DND-41 (cell line): ENCODE measurements at places on chromosomes 7 and 10.

- no peaks in the 10 kb centered on the region for H3K27me3 ChIP-seq
- no peaks in the 10 kb centered on the region for H3K4me1 ChIP-seq
- no peak for DNase-seq
- H3K36me3 ChIP-seq: peaks cover 31% of the 10 kb centered on the region
- no peak overlapping the region for H3K4me3 ChIP-seq
Observed at GRCh38 chr10:109862041-109862440, 61.3 kb downstream of the XPNPEP1 start.

DNA sequence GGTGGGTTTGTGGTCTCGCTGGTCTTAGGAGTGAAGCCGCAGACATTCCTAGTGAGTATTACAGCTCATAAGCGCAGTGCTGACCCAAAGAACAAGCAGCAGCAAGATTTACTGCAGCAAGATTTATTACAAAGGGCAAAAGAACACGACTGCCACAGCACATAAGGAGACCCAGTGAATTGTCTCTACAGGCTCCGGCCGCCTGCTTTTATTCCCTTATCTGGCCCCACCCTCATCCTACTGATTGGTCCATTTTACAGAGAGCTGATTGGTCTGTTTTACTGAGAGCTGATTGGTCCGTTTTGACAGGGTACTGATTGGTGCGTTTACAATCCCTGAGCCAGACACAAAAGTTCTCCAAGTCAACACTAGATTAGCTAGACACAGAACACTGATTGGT is 82.1 kb downstream of the VIPR2 start:
- no peaks in the 10 kb centered on the region for H3K4me1 ChIP-seq
- H3K4me3 ChIP-seq: no peak overlapping the region
- H3K27ac ChIP-seq: no peak overlapping the region; the same call in 1 of the 2 replicates
- DNase-seq: peak; percentile 4
- peaks cover 52% of the 10 kb centered on the region for H3K36me3 ChIP-seq

DNA sequence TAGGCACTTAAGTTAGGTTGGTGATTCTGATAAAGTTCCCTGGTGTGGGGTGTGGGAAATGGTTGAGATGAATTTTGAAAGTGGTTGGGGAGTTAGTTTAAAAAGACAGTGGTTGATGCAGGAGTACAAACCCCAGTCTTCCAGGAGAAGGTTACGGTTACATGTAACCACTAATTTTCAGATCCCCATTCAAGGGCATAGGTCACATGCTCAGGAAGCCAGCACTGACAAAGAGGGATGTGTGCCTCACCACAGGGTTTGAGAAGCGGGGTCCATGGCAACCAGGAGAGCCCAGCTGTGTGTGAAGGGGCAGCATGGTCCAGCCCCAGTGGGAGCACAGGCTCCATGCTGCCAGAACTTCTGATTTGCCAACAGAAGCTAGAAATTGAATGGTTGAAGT is 144.2 kb downstream of the MDFIC start:
- DNase-seq: peak; percentile 32
- peak overlapping the region; percentile 21; the same call in 1 of the 2 replicates for H3K27ac ChIP-seq
- no peak overlapping the region for H3K4me3 ChIP-seq
- no peaks in the 10 kb centered on the region for H3K36me3 ChIP-seq
- H3K4me1 ChIP-seq: peaks cover 11% of the 10 kb centered on the region

- peaks cover 33% of the 10 kb centered on the region for H3K27me3 ChIP-seq
- H3K27ac ChIP-seq: no peak overlapping the region
- DNase-seq: no peak
- no peak overlapping the region for H3K4me3 ChIP-seq
Observed at GRCh38 chr10:99656199-99657064, 2.9 kb upstream of the ENTPD7 start.

- no peak overlapping the region; the same call in 1 of the 2 replicates for H3K27ac ChIP-seq
- H3K36me3 ChIP-seq: no peaks in the 10 kb centered on the region
- peaks cover 21% of the 10 kb centered on the region for H3K4me1 ChIP-seq
Observed at GRCh38 chr10:88986549-88987242, 3.9 kb upstream of the FAS start.

- peaks cover under 1% of the 10 kb centered on the region for H3K4me1 ChIP-seq
- 0 out of 2 replicates have a peak, but pooled peaks cover 6% of the 10 kb centered on the region for H3K36me3 ChIP-seq
- DNase-seq: no peak
- no peak overlapping the region for H3K4me3 ChIP-seq
- no peak overlapping the region for H3K27ac ChIP-seq
Observed at GRCh38 chr7:2753148-2753547, 65.1 kb downstream of the AMZ1 start.

GRCh38 chr10:115963848-115964247 is 309.2 kb downstream of the GFRA1 start:
- H3K27ac ChIP-seq: no peak overlapping the region
- DNase-seq: no peak
- H3K4me3 ChIP-seq: no peak overlapping the region

DNA sequence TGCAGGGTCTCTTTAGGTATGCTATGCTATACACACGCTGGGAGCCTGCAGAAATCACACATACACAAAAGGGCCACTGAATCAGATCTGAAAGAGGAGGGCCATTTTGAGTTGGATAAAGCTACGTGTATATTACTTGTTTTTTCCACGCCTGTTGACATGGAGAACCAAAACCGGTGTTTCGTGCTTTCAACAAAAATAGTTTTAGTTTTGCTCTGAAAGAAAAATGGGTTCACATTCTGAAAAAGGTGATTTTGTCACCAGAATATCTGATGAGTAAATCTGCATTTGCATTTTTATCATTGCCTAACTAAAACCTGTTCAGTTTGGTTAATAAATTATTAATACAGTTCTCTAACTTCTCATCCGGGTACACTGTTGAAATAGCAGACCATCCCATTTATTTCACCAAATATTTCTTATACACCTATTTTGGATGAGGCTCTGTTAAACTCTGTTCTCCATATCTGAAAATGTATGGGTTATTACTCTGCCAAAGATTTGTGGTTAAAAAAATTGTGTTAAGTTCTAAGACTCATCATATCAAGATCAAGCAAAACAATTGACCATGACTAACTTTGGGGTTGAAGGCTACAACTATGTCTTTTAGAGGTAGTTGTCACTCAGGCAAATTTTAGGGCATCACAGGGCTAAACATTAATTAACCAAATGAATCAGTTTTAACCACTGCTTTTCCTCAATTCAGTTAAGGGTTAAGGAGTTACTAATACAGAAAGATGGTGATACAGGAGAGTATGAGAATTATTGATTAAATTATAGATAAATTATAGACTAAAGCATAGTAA is 101.2 kb upstream of the RPA3 start:
- no peaks in the 10 kb centered on the region for H3K27me3 ChIP-seq
- no peak for DNase-seq
- no peaks in the 10 kb centered on the region for H3K36me3 ChIP-seq
- no peak overlapping the region for H3K27ac ChIP-seq
- no peak overlapping the region for H3K4me3 ChIP-seq

GRCh38 chr7:33578881-33579672 is 326.3 kb upstream of the BMPER start:
- no peaks in the 10 kb centered on the region for H3K27me3 ChIP-seq
- no peak for DNase-seq
- H3K4me1 ChIP-seq: no peaks in the 10 kb centered on the region
- no peaks in the 10 kb centered on the region for H3K36me3 ChIP-seq
- no peak overlapping the region for H3K4me3 ChIP-seq

GRCh38 chr10:131350660-131351059 is 39.1 kb upstream of the TCERG1L start:
- no peaks in the 10 kb centered on the region for H3K27me3 ChIP-seq
- no peak overlapping the region for H3K27ac ChIP-seq
- no peak overlapping the region for H3K4me3 ChIP-seq
- no peak for DNase-seq
- no peaks in the 10 kb centered on the region for H3K4me1 ChIP-seq

- H3K4me1 ChIP-seq: no peaks in the 10 kb centered on the region
- peaks cover 12% of the 10 kb centered on the region for H3K27me3 ChIP-seq
- no peak overlapping the region for H3K4me3 ChIP-seq
- no peak for DNase-seq
- no peaks in the 10 kb centered on the region for H3K36me3 ChIP-seq
Observed at GRCh38 chr10:30577048-30577447, 52.5 kb downstream of the LYZL2 start.

DNA sequence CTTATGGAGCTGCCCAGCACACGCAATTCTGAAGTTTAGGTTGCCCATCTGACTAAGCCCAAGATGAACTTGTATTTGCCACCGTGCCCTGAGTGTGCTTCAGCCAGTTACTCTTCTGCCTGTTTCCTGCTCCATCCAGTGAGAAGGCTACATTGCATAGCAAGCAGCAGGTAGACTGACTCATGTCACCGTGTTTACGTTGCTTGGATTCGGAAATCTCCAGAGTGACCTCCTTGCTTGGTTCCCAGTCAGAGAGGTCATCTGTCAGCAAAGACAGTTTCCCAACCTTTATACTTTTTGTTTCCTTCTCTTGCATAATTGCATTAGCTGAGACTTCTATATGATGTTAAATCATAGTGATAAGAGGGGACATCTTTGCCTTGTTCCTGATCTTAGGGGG is 30.9 kb downstream of the NACAD start:
- peaks cover 63% of the 10 kb centered on the region for H3K36me3 ChIP-seq
- H3K4me3 ChIP-seq: no peak overlapping the region
- no peaks in the 10 kb centered on the region for H3K27me3 ChIP-seq

DNA sequence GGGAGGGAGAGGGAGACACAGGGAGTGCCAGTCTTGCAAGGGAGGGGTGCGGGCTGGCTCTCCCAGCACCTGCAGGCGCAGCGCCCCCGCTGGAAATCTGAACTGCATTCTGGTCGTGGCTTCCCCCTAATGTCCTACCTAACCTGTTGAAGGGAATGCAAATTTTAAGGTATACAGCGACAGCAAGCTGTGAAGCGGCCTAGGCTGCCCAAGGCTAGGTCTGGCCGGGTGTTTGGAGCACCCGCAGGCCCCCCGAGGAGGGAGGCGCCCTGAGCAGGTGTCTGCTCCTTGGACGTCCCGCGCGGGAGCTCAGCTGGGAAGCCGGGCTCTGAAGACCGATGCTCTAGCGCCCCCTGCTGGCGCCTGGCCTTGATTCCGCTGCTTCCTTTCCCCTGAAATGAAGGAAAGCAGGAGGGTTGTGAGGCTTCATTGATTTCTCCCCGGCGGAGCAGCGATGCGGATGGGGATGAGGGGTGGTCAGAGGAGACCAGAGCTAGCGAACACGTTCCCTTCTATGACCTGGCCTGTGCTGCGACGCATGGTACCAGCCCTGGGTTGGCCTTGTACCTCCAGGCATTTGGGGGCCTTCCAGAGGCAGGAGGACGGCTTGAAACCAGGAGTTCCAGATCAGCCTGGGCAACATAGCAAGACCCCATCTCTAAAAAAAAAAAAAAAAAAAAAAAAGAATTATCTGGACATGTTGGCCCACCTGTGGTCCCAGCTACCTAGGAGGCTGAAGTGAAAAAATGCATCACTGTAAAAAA is 601.3 kb downstream of the GALNT17 start:
- no peaks in the 10 kb centered on the region for H3K27me3 ChIP-seq
- peaks cover 8% of the 10 kb centered on the region for H3K4me1 ChIP-seq
- peak; percentile 80 for DNase-seq
- H3K4me3 ChIP-seq: peak overlapping the region; percentile 32
- no peaks in the 10 kb centered on the region for H3K36me3 ChIP-seq

DNA sequence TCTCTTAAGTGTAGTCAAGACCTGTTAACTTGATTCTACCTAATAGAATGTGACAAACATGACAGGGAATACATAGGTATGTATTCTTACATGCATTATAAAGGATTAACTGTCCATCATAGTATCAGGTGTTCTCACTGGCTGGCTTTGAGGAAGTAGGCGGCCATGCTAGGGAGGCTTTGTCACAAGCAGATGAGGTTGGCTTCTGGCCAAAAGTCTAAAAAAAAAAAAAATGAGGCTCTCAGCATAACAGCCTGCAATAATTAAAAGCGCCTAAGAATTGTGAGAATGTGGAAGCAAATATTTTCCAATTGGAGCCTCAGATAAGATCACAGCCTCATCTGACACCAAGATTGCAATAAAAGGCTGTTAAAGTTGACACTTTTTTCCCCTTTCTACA is 1256.8 kb upstream of the SORCS1 start:
- H3K27me3 ChIP-seq: no peaks in the 10 kb centered on the region
- H3K27ac ChIP-seq: no peak overlapping the region
- H3K36me3 ChIP-seq: no peaks in the 10 kb centered on the region
- no peak overlapping the region for H3K4me3 ChIP-seq

DNA sequence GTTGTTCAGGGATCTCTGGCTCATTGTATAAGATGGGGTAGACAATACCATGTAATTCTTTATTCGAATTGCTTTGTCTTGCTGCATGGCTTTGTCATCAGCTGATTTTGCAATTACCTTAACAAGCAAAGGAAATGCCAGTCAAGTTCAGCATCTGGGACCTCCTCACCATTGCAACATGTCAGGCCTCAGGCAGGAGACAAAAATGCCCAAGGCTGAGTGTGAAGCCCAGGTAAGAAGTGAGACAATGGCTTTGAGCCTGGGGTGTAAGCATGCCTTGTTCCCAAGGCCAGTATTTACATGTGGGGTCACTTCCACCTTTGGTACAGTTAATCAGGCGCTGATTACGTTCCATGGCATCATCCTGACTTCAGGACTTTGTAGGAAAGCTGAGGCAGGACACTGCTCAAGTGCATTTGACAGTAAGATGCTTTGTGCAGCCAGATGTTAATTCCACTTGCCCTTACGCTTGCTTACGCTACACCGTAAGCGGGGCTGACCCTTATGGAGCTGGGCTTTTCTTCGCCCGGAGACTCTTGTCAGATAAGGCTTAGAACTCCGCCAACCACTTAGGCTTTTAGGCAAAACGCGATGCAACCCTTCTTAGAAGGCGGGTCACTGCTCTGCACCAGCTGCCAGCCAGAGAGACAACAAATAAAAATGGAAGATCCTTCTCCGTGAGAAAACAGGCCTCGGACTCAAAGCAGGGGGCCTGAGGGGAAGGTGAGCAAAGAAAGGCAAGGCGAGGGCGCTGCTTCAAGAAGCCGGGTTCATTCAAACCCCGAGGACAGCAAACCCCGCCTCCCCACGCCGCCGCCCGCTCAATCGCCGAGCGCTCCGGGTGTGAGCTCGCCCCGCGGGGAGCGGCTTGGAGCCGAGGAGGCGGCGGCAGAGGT is 1.3 kb upstream of the SP4 start:
- peaks cover 41% of the 10 kb centered on the region for H3K4me1 ChIP-seq
- no peaks in the 10 kb centered on the region for H3K27me3 ChIP-seq
- H3K36me3 ChIP-seq: peaks cover 11% of the 10 kb centered on the region
- peak overlapping the region; percentile 77 for H3K27ac ChIP-seq
- no peak for DNase-seq
- peak overlapping the region; percentile 58 for H3K4me3 ChIP-seq

GRCh38 chr10:116521424-116522290 is 24.1 kb upstream of the PNLIP start:
- H3K4me3 ChIP-seq: no peak overlapping the region
- H3K36me3 ChIP-seq: no peaks in the 10 kb centered on the region
- DNase-seq: peak; percentile 35
- H3K27ac ChIP-seq: no peak overlapping the region
- H3K4me1 ChIP-seq: no peaks in the 10 kb centered on the region

- peak overlapping the region; percentile 46 for H3K4me3 ChIP-seq
- H3K27me3 ChIP-seq: no peaks in the 10 kb centered on the region
- H3K4me1 ChIP-seq: peaks cover 26% of the 10 kb centered on the region
- no peak for DNase-seq
- peak overlapping the region; percentile 95 for H3K27ac ChIP-seq
Observed at GRCh38 chr7:139340808-139341057, 404 bp upstream of the FMC1 start.

GRCh38 chr7:47446871-47447466 is 134.9 kb downstream of the TNS3 start:
- no peaks in the 10 kb centered on the region for H3K4me1 ChIP-seq
- H3K27ac ChIP-seq: no peak overlapping the region
- DNase-seq: no peak
- no peaks in the 10 kb centered on the region for H3K27me3 ChIP-seq
